ENCODE measurements at places on chromosomes 12 and 14.

DNA sequence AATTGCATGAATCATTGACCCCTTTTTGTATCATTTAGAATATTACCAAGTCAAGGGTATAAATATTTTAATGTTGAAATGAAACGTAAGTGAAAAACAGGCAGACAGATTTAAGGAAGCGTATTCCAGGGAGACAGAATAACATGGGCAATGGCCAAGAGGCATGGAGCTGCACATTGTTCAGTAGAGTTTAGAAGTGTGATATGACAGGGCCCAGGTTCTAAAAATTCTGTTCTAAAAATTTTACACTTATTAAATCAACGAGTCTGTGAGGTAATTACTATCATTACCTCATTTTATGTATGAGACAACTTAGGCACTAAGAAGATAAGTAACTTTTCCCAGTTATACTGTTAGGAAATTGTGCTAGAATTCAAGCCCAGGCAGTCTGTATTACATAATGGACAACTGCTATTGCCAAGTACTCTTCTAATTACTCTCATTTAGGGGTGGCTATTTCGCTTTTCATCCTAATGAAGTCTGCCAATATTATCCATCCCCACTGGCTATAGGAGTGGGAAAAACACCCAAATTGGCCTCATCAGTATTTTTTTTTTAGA lies 103.2 kb upstream of the NAV3 start:
- DNase-seq = no peak

DNA sequence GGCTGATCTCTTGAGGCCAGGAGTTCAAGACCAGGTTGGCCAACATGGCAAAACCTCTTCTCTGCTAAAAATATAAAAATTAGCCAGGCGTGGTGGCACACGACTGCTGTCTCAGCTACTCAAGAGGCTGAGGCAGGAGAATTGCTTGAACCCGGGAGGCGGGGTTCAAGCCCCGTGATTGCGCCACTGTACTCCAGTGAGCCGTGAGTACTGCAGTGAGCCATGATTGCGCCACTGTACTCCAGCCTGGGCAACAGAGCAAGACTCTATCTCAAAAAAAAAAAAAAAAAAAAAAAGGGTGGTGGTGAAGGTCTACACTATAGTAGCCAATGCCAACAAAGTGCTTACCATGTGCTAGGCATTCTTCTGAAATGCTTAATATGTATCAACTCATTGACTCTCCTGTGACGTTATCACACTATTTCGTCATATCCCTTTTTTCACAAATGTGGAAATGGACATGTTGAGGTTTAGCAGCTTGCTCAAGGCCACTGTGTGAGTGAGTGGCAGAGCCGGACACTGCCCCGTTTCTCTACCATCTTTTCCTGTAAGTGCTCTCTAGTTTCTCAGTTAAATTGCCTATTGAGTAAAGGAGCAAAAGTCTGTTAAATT lies 59.6 kb downstream of the GNS start:
- DNase-seq = no peak

- peak; percentile 55 for DNase-seq
Measured at GRCh38 chr12:100554608-100555077, 18.8 kb upstream of the GAS2L3 start.

DNA sequence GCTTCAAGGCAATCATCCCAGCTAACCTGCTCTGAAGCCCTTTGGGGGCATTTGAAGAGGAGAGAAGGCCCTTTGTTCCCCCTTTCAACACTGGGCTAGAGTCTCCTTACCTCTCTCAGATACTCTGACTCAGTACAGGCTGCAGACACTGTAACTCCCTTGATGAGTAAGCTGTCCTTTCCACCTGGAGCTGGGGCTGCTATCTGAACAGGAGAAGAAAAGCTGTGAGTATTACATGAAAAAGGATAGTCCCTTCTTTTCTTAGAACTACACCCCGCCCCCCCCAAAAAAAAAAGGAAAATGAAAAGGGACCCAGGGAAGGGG lies 186.6 kb upstream of the PLEKHG7 start:
- DNase-seq = no peak

- DNase-seq = no peak
Measured at GRCh38 chr12:49052451-49053208, 8.0 kb downstream of the KMT2D start.

DNA sequence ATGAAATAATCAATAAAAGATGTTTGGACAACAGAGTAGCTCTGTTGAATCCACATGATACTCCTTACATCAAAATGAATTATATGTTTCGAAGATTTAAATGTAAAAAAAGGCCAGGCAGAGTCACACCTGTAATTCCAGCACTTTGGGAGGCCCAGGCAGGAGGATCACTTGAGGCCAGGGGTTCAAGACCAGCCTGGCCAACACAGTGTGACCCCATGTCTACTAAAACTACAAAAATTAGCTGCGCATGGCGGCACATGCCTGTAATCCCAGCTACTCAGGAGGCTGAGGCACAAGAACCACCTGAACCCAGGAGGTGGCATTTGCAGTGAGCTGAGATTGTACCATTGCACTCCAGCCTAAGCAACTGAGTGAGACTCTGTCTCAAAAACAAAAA lies 14.8 kb downstream of the CEP290 start:
- no peak for DNase-seq

GRCh38 chr14:99560922-99561683 lies 42.9 kb downstream of the CCDC85C start:
- DNase-seq = no peak

- DNase-seq = no peak
Measured at GRCh38 chr14:98826618-98827017, 445.4 kb downstream of the BCL11B start.

- DNase-seq = no peak
Measured at GRCh38 chr14:69038455-69039287, 59.6 kb upstream of the ACTN1 start.

GRCh38 chr12:92068459-92068858 lies 77.2 kb downstream of the BTG1 start:
- peak; percentile 27 for DNase-seq

GRCh38 chr12:26054383-26054782 lies 70.5 kb downstream of the BHLHE41 start:
- DNase-seq = no peak

GRCh38 chr12:19484738-19485137 lies 45.4 kb downstream of the AEBP2 start:
- no peak for DNase-seq

GRCh38 chr12:12334367-12335040 lies 15.5 kb downstream of the MANSC1 start:
- DNase-seq = no peak

GRCh38 chr14:50344116-50344775 lies 32.1 kb downstream of the DMAC2L start:
- DNase-seq = no peak

DNA sequence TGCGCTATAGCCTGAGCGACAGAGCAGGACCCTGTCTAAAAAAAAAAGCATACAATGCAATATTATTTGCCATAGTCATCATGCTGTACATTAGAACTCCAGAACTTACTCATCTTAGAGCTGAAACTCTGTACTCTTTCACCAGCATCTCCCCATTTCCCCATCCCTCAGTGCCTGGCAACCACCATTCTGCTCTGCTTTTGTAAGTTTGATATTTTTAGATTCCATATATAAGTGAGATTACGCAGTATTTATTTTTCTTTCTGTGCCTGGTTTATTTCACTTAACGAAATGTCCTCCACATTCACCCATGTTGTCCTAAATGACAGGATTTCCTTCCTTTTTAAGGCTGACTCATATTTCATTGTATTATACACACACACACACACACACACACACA lies 121.8 kb downstream of the BBS10 start:
- no peak for DNase-seq

- no peak for DNase-seq
Measured at GRCh38 chr12:51264297-51264696, 5.9 kb downstream of the SMAGP start.

GRCh38 chr12:109804820-109805761 lies 28.1 kb downstream of the TRPV4 start:
- no peak for DNase-seq

DNA sequence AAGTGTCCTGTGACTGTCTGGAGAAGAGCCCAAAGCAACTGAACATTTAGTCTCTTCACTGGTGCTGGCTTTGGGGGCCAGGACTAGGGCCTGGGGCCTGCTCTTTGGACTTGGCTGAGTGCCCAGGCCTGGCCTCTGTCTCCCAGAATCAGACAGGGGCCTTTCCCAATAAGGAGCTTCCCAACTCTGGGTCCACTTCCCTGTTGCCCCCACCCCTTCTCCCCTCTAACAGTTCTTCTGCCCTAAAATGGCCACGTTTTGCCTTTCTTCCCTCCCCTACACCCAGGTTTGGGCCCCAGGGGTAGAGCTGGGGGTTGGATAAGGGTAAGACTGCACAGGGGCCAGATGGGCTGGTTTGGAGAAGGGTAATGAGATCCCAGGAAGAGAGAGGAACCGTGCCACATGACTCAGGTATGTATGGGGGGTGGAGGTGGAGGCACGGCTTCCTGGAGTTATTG lies 10.0 kb upstream of the ITGA5 start:
- no peak for DNase-seq

DNA sequence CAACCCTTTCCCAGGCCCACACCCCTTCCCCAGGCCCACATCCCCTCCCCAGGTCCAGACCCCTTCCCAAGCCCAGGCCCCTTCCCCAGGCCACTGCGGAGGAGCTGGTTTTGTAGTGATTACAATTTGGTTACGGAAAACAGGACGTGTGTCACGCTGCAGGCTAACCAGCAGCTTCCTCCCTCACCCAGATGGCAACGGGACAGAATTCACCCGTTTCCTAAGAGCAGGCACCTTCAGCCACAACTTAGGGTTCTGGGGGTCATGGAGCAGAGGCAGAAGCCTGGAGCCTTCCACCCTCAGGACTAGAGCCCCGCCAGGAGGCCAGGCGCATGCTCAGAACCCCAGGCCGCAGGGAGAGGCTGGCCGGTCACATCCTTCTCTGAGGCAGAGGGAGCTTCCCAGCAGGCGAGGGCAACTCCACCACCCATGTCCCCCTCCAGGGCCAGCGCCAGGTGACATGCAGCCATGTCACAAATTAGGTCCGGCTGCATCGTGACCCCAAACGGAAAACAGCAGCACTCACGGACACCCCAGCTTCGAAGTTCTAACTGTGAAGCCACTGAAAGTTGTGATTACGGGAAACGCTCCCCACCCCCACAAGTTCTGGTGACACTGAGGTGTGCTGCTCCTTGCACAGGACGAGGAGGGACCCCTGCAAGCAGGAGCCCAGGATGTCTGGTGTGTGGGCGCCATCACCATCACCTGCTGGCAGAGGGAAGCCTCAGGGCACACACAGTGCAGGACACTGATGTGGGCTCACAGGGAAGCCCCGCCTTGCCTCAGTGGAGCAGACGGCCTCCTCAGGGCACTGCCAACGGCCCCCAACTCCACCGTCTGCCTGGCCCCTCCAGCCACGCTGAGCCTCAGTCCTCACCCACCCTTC lies 7.7 kb downstream of the BRF1 start:
- no peak for DNase-seq

DNA sequence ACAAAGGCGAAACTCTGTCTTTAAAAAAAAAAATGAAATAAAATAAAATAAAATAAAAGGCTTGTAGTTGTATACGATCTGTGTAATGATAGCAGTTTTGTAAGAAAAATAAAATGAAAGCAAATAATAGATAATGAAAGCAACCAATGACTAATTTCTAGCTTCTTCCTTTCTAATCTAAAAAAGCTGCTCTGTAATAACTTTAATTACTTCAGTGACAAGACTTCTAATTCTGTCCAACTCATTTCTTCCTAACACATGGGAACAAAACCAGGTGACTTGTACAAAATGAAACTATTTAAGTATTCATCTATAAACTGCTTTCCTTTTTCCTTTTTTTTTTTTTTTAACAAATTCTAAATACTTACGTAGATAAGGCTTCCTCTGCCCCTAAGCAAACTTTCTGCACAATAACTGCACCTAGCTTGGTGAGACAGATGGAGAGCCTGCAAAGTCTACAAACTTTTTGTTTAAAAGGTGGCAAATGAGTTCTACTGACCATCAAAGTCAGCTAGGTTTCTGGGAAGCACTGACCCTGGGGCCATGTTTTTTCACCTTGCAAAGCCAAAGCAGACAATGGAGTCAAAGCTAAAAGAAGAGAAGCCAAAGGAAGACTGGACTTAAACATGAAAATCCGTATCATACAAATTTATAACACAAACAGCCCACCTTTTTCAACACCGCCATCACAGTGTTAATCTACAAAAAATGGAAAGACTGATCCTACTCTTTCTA lies 28.2 kb downstream of the DENND5B start:
- DNase-seq = no peak

DNA sequence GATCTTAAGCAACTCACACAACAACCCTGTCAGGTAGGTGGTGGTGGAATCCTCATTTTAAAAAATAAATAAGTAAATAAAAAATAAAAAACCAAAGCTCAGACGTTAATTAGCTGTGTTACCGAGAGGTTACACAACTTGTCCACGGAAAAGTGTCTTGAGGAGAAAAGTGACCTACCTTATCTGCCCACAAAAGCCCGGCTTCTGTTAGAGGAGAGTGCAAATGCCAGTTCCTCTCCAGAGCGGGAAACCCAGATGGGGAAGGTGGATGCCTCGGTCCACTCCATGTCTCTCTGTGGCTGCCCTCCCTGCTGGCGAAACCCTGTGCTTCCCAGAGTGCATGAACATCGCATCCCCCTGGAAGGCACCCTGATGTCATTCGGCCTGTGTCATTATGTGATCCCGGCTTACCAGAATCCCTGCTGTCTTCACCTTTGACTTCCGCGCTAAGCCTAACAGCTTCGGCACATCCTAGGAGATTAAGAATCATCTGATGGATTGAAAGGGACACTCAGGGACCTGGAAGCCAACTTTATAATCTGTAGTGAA lies 6.4 kb downstream of the MLXIP start:
- no peak for DNase-seq

- peak; percentile 43 for DNase-seq
Measured at GRCh38 chr12:107318556-107318805, 225.1 kb upstream of the CRY1 start.

DNA sequence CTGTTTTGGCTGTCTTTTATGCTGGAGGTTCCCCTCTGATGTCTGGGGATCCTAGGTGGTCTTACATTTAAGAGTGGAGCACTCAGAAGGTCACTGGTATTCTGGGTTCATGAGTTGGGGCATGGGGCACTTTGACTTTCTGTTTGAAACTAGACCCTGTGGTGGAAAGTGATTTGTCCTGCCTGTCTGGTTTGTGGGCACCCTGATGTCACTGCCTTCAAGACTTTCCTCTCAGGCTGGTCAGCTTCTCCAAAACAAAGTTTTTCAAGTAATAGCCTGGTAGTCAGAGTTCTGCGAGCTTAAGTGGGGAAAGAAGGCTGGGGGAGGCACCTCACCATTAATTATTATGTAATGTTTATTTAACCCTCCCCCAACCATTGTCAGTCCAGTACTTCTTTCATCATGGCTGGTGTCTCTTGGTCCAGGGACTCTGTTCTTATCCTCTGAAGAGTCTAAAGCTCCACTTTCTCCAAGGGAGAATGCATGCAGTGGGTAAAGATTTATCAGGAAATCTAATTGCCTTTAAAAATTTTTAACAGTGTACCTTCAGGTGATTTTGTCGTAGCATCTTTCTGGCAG lies 35.3 kb downstream of the ZC3H14 start:
- no peak for DNase-seq

GRCh38 chr12:105294886-105295479 lies 35.5 kb upstream of the C12orf75 start:
- no peak for DNase-seq

- DNase-seq = no peak
Measured at GRCh38 chr12:10031321-10031720, 839 bp downstream of the CLEC9A start.

Data from NCI-H1092 (cell line).